ENCODE measurements at places on chromosomes 5 and 9.

GRCh38 chr5:103119070-103119764, 721 bp downstream of the GIN1 start:
- no peak for DNase-seq

DNA sequence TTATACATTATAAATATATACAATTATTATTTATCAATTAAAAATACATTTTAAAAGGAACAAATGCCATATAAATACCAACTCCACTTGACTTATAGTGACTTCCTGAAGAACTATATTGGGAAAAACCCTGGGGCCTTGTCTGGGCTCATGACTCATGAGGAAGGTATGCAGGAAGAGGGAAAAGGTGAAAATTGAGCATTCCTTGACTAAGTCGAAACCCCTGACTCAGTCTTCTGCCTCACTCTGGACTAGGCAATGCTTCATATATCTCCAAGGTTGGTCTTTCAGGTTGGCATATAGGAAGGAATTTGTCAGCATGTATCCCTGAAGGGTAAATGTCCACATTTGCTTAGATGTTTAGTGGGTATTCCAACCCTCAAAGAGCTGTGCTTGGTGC, 78.5 kb downstream of the SH3TC2 start:
- DNase-seq, result no peak

DNA sequence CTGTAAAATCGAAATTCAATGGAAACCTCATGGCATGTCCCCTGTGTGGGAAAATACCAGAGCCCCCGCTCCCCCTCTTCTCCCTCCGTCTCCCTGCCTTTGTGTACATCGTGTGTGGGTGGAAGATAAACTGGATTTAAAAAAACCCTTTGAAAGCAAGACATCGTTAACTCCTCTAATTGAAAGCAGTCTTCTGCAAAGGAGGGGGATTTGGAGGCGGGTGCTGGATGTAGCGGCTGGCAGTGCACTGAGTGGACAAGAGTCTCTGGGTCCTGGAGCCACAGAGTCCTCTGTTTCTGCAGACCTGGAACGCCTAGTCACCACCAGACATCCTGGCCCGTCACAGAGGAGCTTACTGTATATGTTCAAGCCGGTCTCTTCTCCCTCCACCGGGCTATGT, 169.4 kb downstream of the PAPPA start:
- no peak for DNase-seq

- no peak for DNase-seq
Measured at GRCh38 chr9:118325757-118326156, 621.6 kb downstream of the TLR4 start.

DNA sequence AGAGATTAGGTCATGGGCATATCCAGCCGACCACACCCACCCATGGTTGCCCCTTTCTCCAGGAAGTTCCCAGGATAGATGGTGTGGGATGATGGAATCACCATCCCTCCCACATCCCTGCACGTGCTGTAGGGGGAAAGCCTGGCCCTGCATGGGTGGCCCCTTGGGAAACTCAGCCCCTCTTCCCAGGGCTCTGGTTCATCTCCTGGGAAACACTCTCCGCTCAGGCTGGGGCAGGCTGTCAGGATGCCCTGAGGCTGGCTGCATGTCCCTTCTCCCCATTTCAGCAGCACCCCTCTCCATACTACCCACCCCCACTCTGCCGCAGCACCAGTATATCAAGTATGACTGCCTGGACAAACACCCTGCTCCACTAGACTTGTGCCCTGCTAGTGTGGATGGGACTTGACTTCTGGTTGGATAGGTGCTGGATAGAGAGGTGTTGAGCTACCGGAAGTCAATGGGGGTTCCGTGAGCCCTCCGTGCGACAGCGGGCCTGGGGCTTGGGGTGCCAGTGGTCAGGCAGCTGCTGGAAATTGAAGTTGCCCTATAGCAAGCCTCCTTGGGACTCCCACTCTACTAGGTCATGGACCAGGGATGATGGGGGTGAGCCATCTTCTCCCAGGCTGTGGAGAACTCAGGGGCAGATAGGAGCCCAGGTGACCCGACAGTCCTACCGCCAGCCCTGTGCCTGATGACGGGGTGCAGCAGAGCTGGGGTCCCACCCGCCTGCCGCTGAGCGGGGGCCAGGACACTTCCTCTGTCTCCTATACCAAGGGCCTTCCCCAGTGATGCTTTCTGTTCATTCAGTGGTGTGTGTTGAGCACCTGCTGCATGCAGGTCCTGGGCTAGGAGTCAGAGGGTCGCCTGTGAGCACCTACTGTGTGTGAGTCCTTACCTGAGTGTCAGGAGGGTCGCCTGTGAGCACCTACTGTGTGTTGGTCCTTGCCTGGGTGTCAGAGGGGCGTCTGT, 69.4 kb upstream of the COL5A1 start:
- no peak for DNase-seq

DNA sequence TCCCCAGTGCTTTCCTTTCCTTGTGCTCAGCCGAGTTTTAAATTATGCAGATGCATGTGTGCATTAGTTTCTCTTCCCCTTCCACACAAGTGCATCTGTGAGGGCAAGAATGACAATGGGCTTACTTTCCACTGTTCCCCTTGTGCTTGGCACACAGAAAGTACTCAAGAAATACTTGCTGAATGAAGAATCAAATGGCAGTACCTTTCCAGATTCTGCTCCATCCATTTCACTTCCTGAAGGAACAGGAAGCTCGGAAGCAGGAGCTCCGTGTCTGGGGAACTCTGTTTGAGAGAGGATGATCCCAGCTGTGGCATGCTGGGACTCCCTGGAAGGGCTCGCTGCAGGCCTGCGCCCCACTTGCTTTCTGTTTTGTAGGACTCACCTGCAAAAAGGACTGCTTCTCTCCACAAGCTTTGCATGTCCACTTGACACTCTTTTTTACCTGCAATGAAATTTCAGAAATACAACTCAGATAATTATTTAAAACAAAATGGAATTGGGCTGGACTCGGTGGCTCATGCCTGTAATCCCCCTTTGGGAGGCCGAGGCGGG, 5.5 kb downstream of the MRNIP start:
- DNase-seq, result no peak

DNA sequence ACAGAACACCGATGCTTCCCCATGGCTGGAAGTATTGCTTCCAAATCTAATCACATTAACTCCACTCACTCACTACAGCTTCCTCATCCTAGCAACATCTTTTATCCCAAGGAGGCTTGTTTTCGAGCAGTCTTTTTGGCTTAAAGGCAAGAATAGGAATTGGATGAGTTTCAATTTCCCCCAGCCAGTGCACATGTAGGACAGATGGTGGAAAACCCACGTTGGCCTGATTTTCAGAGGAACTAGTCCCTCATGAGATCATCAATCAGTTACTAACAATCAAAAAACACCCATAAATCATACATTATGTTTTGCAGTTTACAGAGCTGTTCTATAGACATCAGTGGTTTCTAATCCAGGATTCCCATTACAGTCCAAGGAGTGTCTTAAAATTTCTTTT, 48.5 kb upstream of the AGXT2 start:
- peak; percentile 30 for DNase-seq

- DNase-seq, result peak; percentile 56
Measured at GRCh38 chr5:53568871-53569270, 8.4 kb downstream of the NDUFS4 start.

- no peak for DNase-seq
Measured at GRCh38 chr9:27563738-27564430, 9.4 kb downstream of the C9orf72 start.

DNA sequence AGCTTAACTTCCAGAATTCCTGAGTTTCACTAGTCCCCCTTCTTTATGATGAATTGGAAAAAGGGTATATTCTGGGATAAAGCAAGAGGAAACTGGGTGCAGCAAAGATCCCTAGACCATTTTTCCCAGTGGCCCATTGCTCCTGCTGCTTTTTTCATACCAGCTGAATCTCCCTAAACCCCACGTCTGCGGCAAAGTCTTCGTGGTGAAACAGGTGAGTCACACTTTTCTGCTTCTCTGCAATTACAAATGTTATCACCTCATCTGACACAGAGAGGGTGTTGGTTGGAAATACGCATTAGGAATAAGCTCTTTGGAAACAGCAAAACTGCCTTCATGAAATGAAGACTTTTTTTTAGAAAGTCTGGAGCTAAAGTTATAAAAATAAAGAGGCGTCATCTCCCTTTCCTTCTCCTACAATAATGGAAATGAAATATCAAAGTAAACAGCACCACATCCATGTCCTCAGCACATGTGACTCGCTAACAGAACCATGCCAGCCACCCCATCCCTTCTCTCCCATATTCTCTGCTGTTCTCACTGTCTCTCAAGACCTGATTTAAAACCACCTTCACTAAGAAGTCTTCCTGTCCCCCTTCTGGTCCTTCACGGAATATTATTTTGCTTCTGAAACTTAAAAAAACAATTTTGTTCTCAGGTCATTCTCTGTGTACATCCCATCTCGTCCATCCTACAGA, 39.5 kb upstream of the GLRX start:
- DNase-seq, result no peak

- DNase-seq, result peak; percentile 82
Measured at GRCh38 chr5:83471405-83472212, at the start of gene VCAN. Gene VCAN, plus strand, starts transcription at chr5:83471744. Its CDS starts 11,775 bp downstream, at chr5:83483519.

DNA sequence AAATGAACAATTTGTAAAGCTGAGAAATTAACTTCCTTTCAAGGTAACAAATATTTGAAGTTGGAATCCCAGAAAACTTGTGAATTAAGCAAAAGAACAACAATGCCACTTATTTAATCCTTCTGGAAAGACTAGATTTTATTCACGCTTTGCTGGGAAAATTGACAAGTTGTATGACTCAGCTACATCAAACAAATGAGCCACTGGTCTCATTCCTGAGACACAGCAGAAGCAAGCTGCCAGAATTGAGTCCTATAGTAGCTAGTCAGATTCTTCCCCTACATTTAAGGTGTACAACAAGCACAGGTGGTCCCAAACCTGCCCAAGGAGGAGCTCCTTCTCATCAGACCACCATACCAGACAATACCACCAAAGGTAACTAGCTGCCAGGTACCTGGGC, 280.7 kb downstream of the SPOCK1 start:
- DNase-seq, result no peak

GRCh38 chr5:167167191-167167795, 1124.2 kb upstream of the WWC1 start:
- peak; percentile 16 for DNase-seq

- DNase-seq, result no peak
Measured at GRCh38 chr5:41508186-41508585, 2.2 kb downstream of the PLCXD3 start.

GRCh38 chr9:10479172-10479571, 133.6 kb downstream of the PTPRD start:
- DNase-seq, result no peak

DNA sequence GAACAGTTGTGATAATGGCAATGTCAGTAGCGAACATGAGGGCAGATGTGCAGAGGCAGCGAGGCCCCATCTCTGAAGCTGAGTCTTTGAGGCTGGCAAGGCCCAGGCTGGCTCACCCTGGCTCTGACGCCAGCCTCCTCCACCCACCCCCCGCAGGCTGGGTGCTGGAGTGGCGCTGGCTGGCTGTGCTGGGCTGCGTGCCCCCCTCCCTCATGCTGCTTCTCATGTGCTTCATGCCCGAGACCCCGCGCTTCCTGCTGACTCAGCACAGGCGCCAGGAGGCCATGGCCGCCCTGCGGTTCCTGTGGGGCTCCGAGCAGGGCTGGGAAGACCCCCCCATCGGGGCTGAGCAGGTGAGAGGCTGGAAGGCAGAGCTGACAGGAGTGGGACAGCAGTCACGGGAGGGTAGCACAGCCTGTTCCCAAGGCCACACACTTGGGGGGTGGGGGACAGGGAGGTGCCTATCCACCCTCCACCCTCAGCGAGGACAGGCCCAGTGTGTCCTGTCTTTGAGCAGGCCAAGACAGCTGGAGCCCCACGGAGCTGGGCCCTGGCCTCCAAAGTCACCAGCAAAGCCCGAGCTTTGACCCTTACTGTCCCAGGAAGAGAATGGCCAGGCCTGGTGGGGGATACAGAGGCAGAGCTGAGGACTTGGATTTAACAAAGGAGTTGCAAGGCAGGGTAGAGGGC, 5.6 kb downstream of the SLC2A8 start:
- DNase-seq, result no peak

DNA sequence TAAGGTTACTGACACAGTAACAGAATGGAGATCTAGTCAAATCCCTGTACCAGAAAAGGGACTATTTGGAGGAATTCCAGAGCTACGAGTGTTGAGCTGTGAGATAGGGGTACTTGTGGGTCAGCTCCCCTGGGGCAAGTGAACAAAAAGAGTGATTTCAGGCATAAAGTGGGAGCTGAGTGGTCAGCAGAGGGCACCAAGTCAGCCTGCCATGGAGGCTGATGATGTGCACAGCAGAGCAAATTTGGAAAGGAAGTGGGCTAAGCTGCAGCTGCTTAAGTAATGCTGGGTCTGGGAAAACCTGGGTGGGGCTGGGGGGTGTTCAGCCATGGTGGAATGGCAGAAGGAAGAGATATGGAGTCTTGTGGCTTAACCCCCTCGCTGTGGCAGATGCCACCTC, 327.9 kb downstream of the NTRK2 start:
- DNase-seq, result no peak

DNA sequence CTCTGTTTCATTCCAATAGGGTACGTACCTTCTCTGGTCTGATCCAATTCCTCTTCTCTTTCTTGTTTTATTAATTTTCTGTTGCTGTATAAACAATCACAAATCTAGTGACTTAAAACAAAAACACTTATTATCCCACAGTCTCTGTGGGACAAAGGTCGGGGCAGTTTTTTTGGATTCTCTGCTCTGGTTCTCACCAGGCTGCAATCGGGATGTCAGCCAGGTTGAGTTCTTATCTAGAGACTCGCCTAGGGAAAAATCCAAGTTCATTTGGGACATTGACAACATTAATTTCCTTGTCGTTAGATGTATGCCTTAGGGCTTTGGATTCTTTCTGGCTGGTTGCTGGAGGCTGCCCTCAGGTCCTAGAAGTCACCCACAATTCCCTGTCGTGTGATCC, 430.5 kb upstream of the RORB start:
- no peak for DNase-seq

Measured in fibroblast of skin of left quadriceps (primary cell).